T-cell (primary cell): ENCODE measurements at places on chromosomes 11 and 22.

GRCh38 chr22:31241200-31241599 is 29.1 kb downstream of the LIMK2 start:
- no peaks in the 10 kb centered on the region for H3K36me3 ChIP-seq
- H3K27me3 ChIP-seq = no peaks in the 10 kb centered on the region
- no peak overlapping the region for H3K4me3 ChIP-seq
- peaks cover 6% of the 10 kb centered on the region for H3K4me1 ChIP-seq
- H3K27ac ChIP-seq = no peak overlapping the region

DNA sequence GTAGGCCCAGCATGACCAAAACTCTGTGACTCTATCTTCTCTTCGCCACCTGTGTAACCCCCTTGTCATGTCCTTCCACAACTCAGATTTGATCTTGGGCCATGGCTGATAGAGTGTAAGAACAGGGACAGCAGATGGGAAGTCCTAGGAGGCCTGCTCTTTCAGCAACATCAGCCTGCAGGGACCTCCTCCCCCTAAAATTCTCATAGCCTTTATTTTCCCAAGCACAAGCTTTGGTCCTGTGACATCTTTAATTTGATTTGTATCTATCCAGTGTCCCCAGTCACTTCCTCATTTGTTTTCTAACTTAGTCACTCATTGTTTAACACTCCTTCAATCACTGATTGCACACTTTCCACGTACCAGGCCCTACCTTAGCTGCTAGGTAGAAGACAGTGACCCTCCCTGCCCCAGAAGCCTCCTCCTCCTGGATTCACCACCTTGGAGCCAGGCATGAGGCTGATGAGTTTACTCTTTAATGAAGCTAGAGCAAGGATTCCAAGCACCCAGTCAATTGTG is 5.3 kb downstream of the UBQLN3 start:
- no peaks in the 10 kb centered on the region for H3K4me1 ChIP-seq
- H3K27me3 ChIP-seq = peaks cover 12% of the 10 kb centered on the region
- H3K36me3 ChIP-seq = no peaks in the 10 kb centered on the region
- DNase-seq = no peak
- H3K4me3 ChIP-seq = no peak overlapping the region
- H3K27ac ChIP-seq = no peak overlapping the region

GRCh38 chr22:25630447-25630846 is 66.0 kb downstream of the GRK3 start:
- H3K27me3 ChIP-seq = no peaks in the 10 kb centered on the region
- DNase-seq = no peak
- H3K27ac ChIP-seq = no peak overlapping the region
- H3K4me1 ChIP-seq = no peaks in the 10 kb centered on the region
- no peak overlapping the region for H3K4me3 ChIP-seq

DNA sequence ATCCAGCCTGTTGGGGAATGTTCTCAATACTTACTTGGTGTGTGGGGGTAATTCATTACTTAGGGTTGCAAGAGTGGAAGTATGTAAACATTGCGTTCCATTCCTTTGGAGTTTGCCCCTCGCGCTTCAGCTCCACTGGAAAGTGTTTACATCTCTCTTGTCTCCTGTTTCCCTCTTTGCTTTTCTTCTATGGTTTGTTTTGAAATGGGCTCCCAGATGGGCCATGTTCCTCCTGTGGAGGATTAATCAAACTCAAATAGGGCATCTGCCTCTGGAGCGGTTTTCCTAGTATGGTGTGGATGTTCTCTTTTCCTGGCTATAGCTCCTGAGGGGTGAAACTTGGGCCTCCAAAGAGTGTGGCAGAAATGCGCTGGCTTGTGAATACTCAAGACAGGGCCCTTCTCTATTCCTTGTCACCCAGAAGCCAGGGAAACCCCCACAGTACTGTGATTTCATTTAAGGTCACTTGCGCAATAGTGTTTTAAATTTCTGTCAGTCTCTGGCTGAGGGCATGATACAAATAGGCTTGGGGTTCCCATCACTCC is 51.9 kb downstream of the CD44 start:
- DNase-seq = no peak
- peaks cover 22% of the 10 kb centered on the region for H3K4me1 ChIP-seq
- no peak overlapping the region for H3K27ac ChIP-seq
- peaks cover 92% of the 10 kb centered on the region for H3K36me3 ChIP-seq

DNA sequence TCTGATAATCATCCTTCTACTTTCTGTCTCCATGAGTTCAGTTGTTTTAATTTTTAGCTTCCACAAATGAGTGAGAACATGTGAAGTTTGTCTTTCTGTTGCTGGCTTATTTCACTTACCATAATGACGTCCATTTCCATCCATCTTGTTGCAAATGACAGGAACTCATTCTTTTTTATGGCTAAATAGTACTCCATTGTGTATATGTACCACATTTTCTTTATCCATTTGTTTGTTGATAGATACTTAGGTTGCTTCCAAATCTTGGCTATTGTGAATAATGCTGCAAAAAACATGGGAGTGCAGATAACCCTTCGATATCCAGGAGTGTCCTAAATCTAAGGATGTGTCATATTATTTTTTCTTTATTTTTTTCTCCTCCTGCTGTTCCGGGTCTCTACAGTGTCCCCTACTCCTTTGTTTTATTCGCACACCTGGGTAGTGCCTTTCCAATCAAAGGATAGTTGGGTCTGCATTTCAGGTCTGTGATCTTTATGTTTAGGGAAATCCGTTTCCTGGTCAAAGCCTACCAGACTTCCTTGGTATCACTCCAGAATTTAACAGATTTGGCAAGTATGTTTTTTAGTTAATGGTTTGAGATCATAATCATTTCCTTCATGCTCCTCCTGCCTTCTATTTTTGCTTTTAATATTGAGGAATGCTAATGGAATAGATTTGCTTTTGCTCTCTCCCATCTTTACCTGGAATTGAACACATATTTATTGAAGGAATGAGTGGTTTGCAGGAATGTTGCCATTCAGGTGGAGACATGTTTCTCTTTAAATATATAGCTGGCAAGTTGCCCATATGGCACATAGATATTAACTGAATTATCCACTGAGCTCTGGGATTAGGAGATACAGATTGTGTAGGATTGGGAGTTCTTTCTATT is 53.7 kb downstream of the ARHGEF12 start:
- no peak overlapping the region for H3K4me3 ChIP-seq
- no peaks in the 10 kb centered on the region for H3K27me3 ChIP-seq
- no peak for DNase-seq

- no peaks in the 10 kb centered on the region for H3K4me1 ChIP-seq
- no peak overlapping the region for H3K4me3 ChIP-seq
- DNase-seq = no peak
- H3K36me3 ChIP-seq = no peaks in the 10 kb centered on the region
Observed at GRCh38 chr11:113082341-113082955, 121.2 kb downstream of the NCAM1 start.

DNA sequence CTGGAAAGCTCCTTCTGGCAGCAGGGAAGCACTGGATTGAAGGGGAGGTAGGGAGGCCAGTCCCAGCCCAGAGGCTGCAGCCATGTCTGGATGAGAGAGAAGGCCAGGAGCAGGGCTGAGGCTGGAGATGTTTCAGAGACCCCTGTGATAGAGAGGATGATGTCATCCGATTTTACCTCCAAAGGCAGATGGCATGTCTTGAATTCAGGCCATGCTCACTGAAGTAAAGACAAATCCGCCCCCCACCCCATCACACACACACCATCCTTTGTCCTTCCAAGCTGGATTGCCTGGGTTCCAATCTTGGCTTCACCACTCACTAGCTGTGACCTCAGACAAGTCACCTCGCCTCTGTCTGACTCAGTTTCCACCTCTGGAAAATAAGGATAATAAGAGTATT is 47.2 kb downstream of the TP53I11 start:
- H3K27me3 ChIP-seq = no peaks in the 10 kb centered on the region
- no peaks in the 10 kb centered on the region for H3K36me3 ChIP-seq
- no peak overlapping the region for H3K4me3 ChIP-seq
- H3K27ac ChIP-seq = no peak overlapping the region
- H3K4me1 ChIP-seq = no peaks in the 10 kb centered on the region

DNA sequence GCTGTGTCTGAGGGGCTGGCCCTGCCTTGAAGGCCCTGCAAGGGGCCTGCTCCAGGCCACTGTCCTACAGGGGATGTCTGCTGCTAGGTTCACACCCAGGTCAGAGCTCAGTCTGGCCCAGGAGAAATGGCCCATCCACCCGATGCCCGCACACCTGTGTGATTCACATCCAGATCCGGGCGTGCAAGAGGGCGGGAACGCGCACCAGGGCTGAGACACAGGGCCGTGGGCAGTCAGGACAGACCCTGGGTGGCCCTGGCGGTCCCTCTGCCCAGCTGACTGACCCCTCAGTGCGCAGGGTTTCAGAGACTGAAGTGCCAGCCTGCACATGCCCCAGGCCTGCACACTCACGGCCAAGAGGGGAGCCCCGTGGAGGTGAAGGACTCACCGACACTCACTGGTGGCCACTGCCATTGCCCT is 7.4 kb downstream of the TOLLIP start:
- H3K27me3 ChIP-seq = no peaks in the 10 kb centered on the region
- H3K27ac ChIP-seq = no peak overlapping the region
- no peak for DNase-seq

- no peak overlapping the region for H3K27ac ChIP-seq
- no peaks in the 10 kb centered on the region for H3K27me3 ChIP-seq
- H3K4me1 ChIP-seq = no peaks in the 10 kb centered on the region
- H3K36me3 ChIP-seq = no peaks in the 10 kb centered on the region
Observed at GRCh38 chr11:115930886-115931547, 426.8 kb upstream of the CADM1 start.

DNA sequence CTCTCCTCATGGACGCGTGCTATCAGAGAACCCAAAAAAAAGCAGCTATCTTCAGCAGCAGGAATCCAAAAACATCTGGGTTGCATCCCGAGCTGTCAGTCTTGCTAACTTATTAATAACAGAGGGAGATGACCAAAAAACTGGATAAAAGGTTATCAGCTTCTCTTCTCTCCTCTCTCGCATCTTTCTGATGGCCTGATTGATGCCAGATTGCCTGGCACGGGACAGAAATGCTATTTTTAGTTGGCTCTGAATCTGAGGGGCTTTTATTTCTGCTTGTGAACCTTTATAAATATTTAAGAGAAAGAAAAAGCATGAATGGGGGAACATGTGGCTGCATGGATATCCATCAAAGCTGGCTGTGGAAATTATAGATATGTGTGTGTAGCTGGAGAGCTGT is 230.3 kb downstream of the ETS1 start:
- H3K4me3 ChIP-seq = no peak overlapping the region
- peaks cover 6% of the 10 kb centered on the region for H3K4me1 ChIP-seq
- no peaks in the 10 kb centered on the region for H3K27me3 ChIP-seq
- no peaks in the 10 kb centered on the region for H3K36me3 ChIP-seq

DNA sequence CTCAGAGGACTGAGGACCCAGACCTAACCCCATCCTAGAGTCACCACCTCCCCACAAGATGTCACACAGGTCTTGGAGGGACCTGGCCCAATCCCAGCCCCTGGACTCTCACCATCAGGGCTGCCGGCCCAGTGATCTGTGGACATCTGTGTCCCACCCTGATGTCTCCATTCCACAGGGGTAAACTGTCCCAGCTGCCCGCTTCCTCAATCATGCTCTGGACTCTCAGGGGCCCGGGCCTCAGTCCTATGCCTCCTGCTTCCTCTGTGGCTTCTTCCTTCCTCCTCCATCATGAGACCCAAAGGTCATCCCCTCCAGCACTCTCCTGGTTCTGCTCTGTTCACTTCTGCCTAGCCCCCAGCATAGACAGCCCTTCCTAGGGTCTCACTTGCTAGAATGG is 32.2 kb downstream of the ARAP1 start:
- H3K27ac ChIP-seq = no peak overlapping the region
- H3K4me3 ChIP-seq = no peak overlapping the region
- no peak for DNase-seq
- no peaks in the 10 kb centered on the region for H3K27me3 ChIP-seq
- H3K4me1 ChIP-seq = peaks cover 84% of the 10 kb centered on the region
- peaks cover 9% of the 10 kb centered on the region for H3K36me3 ChIP-seq

- no peaks in the 10 kb centered on the region for H3K27me3 ChIP-seq
- DNase-seq = no peak
- no peak overlapping the region for H3K27ac ChIP-seq
- H3K36me3 ChIP-seq = no peaks in the 10 kb centered on the region
- no peaks in the 10 kb centered on the region for H3K4me1 ChIP-seq
Observed at GRCh38 chr11:83336993-83337392, 50.8 kb upstream of the CCDC90B start.

DNA sequence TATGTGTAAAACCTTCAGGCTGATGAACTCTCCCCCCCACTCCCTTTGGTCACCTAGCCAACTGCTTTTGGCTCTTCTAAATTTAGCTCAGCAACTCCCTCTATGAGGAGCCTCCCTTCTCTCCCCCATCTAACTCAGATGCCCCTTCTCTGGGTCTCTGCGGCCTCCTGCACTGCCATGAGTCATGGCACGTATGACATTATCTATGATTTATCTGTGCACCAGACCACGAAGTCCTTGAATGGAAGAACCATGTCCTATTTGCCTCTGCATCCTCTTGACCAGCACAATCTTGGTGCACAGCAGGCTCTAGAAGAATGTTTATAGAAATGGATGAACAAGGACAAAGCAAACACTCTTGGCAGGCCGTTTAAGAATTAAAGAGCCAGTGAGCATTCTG is 46.0 kb downstream of the RPL27A start:
- no peak overlapping the region for H3K4me3 ChIP-seq
- no peaks in the 10 kb centered on the region for H3K27me3 ChIP-seq
- H3K36me3 ChIP-seq = no peaks in the 10 kb centered on the region
- H3K27ac ChIP-seq = no peak overlapping the region
- DNase-seq = no peak
- H3K4me1 ChIP-seq = no peaks in the 10 kb centered on the region

- DNase-seq = no peak
- no peaks in the 10 kb centered on the region for H3K4me1 ChIP-seq
- no peaks in the 10 kb centered on the region for H3K27me3 ChIP-seq
Observed at GRCh38 chr11:74696939-74697675, 34.1 kb downstream of the CHRDL2 start.

DNA sequence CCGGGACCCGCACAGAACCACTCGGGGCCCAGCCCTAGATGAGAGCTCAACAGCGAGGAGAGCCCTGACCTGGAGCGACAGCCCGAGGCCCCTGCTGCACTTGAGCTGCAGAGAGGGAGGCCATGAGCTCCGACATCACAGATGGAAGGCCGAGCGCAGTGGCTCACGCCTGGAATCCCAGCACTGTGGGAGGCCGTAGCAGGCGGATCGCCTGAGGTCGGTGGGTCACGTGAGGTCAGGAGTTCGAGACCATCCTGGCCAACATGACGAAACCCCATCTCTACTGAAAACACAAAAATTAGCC is 13.8 kb upstream of the BRSK2 start:
- H3K27ac ChIP-seq = no peak overlapping the region
- no peaks in the 10 kb centered on the region for H3K27me3 ChIP-seq
- no peak overlapping the region for H3K4me3 ChIP-seq
- no peaks in the 10 kb centered on the region for H3K4me1 ChIP-seq
- DNase-seq = no peak

- no peak overlapping the region for H3K27ac ChIP-seq
- no peak for DNase-seq
- H3K4me1 ChIP-seq = no peaks in the 10 kb centered on the region
- H3K27me3 ChIP-seq = peaks cover 5% of the 10 kb centered on the region
- no peak overlapping the region for H3K4me3 ChIP-seq
- H3K36me3 ChIP-seq = no peaks in the 10 kb centered on the region
Observed at GRCh38 chr11:60710482-60710881, 11.1 kb downstream of the MS4A8 start.

DNA sequence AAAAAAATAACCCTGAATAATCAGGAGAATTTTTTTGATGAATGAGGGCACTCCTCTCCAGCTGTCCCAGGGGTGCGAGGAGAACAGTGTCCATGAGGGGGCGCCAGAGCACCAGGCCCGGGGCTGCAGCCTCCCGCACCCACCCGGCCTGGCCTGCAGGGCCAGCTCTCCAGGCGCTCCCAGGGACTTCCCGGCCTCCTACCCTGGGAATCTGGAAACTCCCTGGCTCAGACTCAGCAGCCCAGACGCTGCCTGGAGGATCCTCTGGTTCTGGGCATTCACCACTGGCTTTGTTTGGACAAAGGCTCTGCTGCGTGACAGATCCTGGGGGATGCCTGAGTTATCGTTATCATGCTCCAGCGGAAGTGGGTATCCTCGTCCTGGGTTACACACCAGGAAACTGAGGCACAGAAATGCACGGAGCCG is 31.0 kb downstream of the MCM5 start:
- H3K4me3 ChIP-seq = no peak overlapping the region
- peaks cover 3% of the 10 kb centered on the region for H3K4me1 ChIP-seq
- no peaks in the 10 kb centered on the region for H3K27me3 ChIP-seq
